ENCODE measurements at places on chromosomes 1 and 21.

GRCh38 chr1:77553568-77554291 is 128.7 kb downstream of the ZZZ3 start:
- DNase-seq = no peak

DNA sequence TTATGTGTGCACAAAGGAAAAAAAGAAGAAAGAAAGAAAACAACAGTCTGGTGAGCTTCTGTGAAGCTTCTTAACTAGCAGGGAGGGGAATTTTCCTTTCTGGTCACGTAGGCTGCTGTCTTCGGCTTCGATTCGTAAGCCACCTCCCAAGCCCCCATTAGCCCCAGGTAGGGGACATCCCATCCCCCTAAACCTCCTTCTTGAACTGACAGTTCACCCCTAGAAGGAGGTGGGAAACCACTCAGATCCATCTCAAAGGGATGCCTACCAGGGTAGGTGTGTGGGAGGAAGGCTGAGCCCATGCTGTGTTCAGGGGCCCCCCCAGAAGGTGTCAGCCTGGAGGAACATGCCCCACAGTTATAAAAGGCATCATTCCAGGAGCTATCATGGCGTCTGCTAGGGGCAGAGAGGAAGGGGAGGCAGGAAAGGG is 25.8 kb downstream of the CD247 start:
- no peak for DNase-seq

DNA sequence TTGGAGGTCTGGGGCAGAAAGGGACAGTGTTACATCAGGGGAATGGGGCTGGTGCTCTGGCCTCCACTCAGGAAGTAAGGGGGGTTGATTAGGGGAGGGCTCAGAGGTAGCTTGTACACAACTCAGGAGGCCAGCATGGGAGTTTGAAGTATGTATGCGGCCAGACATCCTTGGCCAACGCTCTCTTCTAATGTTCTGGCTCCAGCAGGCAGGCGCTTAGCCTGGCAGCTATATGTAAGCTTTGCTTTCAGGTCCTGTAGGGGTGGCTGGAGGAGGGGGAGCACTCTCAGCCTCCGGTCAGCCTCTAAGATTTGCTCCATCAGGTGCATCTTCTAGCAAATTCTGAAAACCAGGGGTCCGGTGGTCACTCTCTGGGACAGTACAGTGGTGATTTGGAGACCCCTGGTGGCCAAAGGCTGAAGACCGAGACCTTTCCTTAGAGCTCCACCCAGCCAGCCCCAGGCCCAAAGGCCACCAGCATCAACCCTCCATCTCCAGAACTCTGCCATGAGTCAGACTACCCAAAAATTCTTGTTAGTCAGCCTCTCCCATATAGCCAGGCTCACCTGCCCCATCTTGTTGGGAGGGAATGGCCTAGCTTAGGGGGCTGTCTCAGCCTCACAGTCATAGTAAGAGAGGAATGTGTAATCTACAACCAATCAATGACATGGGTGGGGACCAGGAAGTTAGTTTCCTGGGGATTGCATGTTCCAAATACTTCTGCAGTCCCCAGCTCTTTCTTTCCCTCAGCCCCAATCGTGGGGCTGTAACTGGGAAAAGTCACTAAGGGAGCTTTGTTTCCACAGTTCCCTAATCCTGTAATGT is 9.7 kb upstream of the COL8A2 start:
- DNase-seq = no peak

DNA sequence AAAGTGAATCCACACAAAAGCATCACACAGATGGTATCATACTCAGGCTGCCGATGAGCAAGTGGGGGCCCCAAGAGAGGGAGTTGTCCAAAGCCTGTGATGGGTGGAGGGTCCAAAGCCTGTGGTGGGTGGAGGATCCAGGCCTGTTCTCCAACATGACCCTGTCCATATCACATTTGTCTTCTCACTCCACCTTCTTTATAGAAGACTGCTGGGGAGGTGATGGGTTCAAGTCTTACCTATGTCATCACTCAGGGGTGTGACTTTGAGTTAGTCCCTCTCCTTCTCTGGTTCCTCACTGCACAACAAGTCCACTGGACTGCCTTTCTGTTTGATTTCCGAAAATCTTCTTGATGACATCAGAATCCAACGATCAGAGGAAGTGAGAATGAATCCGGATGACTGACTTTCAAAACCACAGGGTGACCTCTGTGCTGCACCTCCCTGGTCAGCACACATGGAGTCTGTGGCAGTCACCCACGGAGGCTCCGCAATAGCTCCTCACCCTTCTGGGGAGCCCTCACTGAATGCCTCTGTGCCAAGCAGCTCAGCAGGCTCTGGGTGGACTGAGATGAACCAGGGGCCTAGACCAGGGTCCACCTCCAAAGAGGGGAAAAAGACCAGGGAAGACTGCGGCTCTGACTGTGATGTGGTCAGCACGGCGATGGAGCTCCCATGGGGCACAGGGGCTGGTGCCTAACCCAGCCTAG is 166.8 kb downstream of the HIVEP3 start:
- DNase-seq = no peak

DNA sequence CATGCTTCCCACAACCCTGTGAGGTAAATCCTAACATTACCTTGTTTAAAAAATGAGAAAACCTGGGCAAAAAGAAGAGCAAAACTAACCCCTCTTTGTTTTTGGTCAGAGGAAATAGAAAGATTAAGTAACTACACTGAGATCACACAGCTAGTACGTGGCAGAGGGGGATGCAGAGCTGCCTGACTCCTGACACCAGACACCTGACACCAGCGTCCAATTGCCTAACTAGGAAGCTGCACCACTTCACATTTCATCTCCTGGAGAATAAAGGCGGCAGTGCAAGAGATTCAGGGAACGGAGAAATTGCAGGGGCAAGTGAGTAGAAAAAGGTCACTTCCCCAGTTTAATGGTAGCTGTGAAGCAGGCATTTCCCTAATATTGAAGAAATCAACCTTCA is 229.3 kb upstream of the PTBP2 start:
- DNase-seq = no peak

DNA sequence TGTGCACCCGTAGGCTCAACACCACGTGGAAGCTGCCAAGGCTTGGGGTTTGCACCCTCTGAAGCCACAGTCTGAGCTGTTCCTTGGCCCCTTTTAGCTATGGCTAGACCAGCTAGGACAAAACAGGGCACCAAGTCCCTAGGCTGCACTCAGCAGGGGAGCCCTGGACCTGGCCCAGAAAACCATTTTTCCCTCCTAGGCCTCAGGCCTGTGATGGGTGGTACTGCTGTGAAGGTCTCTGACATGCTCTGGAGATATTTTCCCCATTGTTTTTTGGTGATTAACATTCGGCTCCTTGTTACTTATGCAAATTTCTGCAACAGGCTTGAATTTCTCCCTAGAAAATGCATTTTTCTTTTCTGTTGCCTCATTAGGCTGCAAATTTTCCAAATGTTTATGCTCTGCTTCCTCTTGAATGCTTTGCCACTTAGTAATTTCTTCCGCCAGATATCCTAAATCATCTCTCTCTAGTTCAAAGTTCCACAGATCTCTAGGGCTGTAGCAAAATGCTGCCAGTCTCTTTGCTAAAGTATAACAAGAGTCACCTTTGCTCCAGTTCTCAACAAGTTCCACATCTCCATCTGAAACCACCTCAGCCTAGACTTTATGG is 69.0 kb upstream of the KRTAP19-8 start:
- DNase-seq = no peak

GRCh38 chr1:63475761-63476160 is 47.3 kb downstream of the ITGB3BP start:
- no peak for DNase-seq

- no peak for DNase-seq
These were observed 142.8 kb upstream of the COA6 start for GRCh38 chr1:234230414-234230862.

DNA sequence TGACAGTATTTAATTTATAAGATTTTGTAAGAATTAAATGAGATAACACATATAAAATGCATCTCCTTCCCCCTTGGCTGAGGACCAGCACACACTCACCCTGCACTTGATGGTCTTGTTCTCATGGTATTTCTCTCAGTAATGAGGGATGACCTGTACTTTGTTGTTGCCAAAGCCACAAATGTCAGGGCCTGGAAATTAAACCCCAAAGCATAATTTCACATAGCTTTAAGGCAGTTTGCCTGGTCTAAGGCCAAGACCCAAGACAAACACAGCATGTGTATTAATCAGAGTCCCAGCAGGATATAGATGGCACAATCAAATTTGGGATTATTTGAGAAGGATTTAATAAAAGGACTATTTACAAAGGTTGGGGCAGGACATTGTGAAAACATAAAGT is 48.6 kb upstream of the EPS15 start:
- DNase-seq = no peak

DNA sequence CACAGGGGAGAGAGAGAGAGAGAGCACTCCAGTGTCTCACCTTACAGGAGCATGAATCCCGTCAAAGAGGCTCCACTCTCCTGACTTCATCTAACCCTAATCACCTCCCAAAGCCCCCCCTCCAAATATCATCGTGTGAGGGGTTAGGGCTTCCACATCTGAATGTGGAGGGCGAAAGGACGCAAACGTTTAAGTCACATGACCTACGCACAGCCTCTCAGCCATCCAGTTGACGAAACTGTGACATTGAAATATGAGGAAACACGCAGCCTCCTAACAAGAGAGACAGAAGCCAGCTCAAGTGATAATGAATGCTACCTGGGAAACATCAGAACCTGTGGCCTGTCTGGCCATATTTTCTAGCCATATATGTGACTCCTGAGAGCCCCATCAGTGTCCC is 63.7 kb downstream of the MATN1 start:
- DNase-seq = no peak

Measured in activated CD4-positive, CD25-positive, alpha-beta regulatory T cell treated with anti-CD3 and anti-CD28 coated beads, Interleukin-2, amount 50 U/mL, for 16 hours (primary cell).